Activated CD4-positive, alpha-beta memory T cell treated with anti-CD3 and anti-CD28 coated beads for 36 hours (primary cell): ENCODE measurements at places on chromosomes 5 and 9.

- no peak for DNase-seq
Observed at GRCh38 chr5:10702911-10703491, 58.0 kb downstream of the DAP start.

DNA sequence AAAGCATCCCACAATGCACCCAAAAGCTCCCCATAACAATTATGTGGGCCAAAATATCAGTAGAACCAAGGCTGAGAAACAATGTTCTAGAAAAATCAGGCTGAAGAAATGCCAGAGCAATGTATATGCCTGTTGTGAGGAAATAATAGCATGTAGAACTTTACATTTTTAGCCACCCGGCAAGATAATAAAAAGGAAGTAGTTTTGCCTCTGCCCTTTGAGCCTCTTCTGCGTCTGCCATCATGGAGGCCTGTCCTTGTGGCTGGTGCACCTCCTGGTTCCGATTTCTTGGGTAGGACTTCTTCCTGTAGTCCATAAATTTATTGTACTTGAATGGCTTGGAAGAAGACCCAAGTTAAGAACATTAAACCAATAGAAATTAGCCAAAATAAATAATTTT, 38.9 kb upstream of the TNFAIP8 start:
- no peak for DNase-seq

DNA sequence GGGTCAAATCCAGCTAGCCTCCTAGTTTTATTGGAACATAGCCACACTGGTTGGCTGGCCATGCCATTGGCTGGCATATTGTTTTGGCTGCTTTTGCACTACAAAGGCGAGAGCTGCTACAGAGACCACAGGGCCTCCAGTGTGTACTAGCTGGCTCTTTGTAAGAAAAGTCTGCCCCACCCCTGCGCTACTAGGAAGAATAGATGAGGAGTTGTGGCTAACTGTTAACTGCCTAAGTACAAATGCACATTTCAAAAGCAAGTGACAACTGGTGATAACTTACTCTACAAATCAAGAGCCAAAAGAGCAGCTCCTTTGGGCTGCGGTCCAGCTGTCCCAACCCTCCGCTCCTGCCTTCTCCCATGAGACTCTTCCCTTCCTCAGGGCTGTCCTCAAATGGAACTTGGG, 63.9 kb downstream of the SERINC5 start:
- DNase-seq = peak; percentile 63

GRCh38 chr9:80070071-80070742, 498.4 kb downstream of the TLE4 start:
- no peak for DNase-seq

DNA sequence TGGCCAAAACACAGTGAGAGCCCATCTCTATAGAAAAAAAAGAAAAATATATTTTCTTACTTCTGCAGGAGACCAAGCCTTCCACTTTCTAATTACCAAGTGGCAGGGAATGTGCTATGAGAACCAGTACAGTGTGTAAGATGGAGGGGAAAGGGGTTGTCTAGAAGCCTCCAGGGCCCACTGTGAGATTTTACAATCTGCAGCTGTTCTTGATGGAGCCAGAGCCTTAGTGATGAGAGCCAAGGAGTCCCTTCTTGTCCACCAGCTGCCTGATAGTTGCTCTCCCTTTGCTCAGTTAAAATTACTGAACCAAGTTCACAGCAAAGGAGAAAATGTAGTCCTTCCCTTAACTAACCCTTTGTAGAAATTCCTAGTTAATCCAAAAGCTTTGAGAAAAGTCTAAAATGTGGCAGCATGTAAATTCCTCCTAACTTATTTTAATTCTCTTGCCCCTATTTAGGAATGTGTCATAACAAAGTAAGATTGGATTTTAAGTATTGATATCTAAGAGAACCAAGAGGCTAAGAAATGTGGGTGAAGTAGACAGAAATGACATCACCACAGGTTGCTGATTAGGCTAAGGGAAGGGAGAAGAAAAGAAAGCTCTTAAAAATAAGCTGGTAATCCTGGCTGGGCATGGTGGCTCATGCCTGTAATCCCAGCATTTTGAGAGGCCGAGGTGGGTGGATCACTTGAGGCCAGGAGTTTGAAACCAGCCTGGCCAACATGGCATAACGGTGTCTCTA, 19.3 kb downstream of the SRP19 start:
- no peak for DNase-seq

DNA sequence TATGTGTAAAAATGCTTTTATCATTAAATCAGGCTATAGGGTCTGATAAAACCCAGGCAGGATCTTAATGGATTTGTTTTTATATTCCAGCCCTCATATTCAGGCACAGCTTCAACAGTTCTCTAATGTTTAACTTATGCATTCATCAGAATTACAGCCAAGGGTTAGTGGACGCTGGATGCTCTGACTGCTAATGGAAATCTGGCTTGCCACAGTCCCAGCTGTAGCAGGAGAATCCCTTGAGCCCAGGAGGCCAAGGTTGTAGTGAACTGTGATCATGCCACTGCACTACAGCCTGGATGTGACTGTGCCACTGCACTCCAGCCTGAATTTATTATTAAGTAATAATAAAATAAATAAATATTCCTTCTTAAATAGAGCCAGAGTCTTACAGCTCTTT, 98.0 kb downstream of the SLC25A46 start:
- no peak for DNase-seq
